ENCODE measurements at places on chromosomes 13 and 19. TPM values are rescaled to one million over a fixed set of nuclear protein-coding genes. Genes with fewer than 3 reads are reported as not detected.

GRCh38 chr13:66113882-66114526, 1116.1 kb downstream of the PCDH9 start:
- no peaks in the 10 kb centered on the region for H3K4me1 ChIP-seq
- H3K27ac ChIP-seq = no peak overlapping the region
- H3K4me3 ChIP-seq = no peak overlapping the region
- no peak for DNase-seq

DNA sequence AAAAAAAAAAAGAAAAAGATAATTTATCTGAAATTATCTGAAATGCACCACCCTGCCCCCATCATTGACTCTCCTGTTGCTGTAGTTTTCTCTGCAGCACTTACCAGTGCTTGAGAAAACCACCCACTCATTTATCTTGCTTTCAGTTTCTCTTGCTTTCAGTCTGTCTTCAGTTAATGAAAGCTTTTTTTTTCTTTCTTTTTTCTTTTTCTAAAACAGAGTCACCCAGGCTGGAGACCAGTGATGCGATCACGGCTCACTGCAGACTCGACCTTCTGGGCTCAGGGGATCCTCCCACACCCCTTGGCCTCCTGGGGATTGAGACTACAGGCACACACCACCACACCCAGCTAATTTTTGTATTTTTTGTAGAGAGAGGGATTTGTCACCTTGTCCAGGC, 4.3 kb upstream of the ACP5 start:
- H3K36me3 ChIP-seq = peaks cover 6% of the 10 kb centered on the region
- H3K4me3 ChIP-seq = no peak overlapping the region
- H3K4me1 ChIP-seq = no peaks in the 10 kb centered on the region
- no peaks in the 10 kb centered on the region for H3K27me3 ChIP-seq

- no peaks in the 10 kb centered on the region for H3K36me3 ChIP-seq
- no peak within 1 kb of the TSS for H3K4me3 ChIP-seq
- H3K27ac ChIP-seq = no peak within 1 kb of the TSS
- no peaks in the 10 kb centered on the region for H3K4me1 ChIP-seq
- no peak for DNase-seq
These were observed at the start of gene GARIN5B for GRCh38 chr19:55362990-55363716. Gene GARIN5B, minus strand, starts transcription at chr19:55363260. Its CDS starts 194 bp downstream, at chr19:55363066.

DNA sequence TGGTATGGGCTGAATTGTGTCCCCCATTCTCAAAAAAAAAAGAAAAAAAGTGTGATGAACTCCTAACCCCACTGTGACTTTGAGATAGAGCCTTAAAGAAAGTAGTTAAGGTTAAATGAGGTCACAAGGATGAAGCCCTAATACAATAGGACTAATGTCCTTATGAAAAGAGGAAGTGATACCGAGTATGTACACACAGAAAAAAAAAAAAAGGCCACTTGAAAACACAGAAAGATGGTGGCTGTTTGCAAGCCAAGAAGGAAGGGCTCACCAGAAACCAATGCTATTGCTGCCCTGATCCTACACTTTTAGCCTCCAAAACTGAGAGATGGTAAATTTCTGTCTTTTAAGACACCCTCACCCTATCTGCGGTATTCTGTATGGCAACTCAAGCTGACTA, 955.6 kb downstream of the PCDH17 start:
- no peaks in the 10 kb centered on the region for H3K4me1 ChIP-seq
- H3K27me3 ChIP-seq = no peaks in the 10 kb centered on the region
- no peak for DNase-seq
- H3K36me3 ChIP-seq = no peaks in the 10 kb centered on the region

DNA sequence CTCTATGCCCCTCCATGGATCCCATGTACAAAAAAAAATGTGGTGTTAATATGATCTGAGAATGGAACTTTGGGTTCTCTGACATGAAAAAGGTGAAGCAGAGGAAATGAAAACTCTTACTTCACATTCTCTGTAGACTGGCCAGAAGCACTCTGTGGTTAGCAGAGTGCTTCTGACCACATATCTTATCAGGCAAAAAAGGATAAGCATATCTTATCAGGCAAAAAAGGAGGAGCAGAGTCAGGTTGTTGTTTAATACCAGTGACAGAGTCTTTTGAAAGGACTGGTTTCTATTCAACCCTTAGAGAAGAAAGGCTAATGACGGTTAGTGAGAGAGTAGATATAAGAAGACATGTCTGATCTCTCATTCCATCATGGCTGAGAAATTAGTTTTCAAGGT, 1404.8 kb downstream of the SLITRK1 start:
- DNase-seq = no peak
- H3K27me3 ChIP-seq = no peaks in the 10 kb centered on the region
- H3K27ac ChIP-seq = no peak overlapping the region
- no peak overlapping the region for H3K4me3 ChIP-seq
- no peaks in the 10 kb centered on the region for H3K36me3 ChIP-seq
- no peaks in the 10 kb centered on the region for H3K4me1 ChIP-seq

GRCh38 chr19:29893606-29894284, 48.3 kb upstream of the URI1 start:
- no peak overlapping the region for H3K27ac ChIP-seq
- H3K36me3 ChIP-seq = no peaks in the 10 kb centered on the region
- no peaks in the 10 kb centered on the region for H3K27me3 ChIP-seq
- H3K4me1 ChIP-seq = no peaks in the 10 kb centered on the region
- DNase-seq = no peak

DNA sequence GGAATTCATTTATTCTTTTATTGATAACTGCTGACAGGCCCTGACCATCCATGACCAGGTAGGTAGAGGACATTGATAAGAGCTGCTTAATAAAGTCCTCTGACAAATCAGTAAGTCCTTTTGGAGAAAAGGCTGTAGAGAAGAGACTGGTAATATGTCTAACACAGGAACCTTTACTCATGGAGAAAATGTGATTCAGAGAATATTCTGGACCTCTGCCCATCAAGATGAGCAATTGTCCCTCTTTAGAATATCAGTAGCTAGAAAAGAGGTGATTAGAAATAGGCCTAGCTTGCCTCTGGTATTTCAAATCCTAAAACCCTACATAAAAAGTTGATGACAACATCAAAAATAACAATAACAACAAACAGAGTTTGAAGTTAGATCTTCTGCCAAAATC, 642.3 kb downstream of the TBC1D4 start:
- no peaks in the 10 kb centered on the region for H3K4me1 ChIP-seq
- H3K27me3 ChIP-seq = no peaks in the 10 kb centered on the region
- no peak overlapping the region for H3K4me3 ChIP-seq
- no peak for DNase-seq
- no peaks in the 10 kb centered on the region for H3K36me3 ChIP-seq

DNA sequence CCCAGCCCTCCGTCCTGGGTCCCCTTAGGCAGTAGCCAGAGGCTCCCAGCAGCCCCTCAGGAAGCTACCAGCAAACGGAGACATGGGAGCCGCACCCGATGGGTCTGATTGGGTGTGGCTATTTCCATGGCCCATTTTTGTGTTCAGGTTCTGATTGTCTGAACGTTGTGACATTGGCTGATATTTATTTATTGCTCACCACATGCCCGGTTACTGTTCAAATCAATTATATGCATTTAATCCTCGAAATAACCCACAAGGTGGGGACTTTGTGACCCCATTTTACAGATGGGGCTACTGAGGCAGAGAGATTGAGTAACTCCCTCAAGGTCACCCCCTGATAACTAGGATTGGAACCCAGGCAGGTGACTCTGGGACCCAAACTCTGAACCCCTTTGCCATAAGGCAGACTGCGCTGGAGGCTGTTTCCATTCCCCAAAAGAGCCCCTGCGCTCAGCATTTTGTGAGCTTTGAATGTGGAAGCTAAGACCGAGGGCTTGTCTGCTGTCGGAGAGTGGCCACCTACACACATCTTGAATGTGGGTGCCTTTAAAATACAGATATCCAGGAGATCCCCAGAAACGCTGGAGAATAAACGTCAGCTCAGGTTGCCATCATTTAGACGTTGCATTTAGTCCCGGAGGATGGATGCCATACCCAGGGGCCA, 13.6 kb upstream of the MCF2L start:
- H3K27me3 ChIP-seq = no peaks in the 10 kb centered on the region
- H3K4me3 ChIP-seq = no peak overlapping the region
- DNase-seq = no peak
- peaks cover 4% of the 10 kb centered on the region for H3K4me1 ChIP-seq

Gene TJP3
- polyA plus RNA-seq = 73.4 TPM

Gene RYR1
- polyA plus RNA-seq = 2.9 TPM

Gene ELSPBP1
- polyA plus RNA-seq = 0.07 TPM

Gene ZNF296
- polyA plus RNA-seq = 6.6 TPM

Gene DAND5
- polyA plus RNA-seq = 0.06 TPM

Measured in large intestine (tissue), 12 donors.